ENCODE measurements at places on chromosomes 11 and 22.

GRCh38 chr11:72136684-72137262 lies 1.2 kb downstream of the FOLR3 start:
- no peak for DNase-seq

DNA sequence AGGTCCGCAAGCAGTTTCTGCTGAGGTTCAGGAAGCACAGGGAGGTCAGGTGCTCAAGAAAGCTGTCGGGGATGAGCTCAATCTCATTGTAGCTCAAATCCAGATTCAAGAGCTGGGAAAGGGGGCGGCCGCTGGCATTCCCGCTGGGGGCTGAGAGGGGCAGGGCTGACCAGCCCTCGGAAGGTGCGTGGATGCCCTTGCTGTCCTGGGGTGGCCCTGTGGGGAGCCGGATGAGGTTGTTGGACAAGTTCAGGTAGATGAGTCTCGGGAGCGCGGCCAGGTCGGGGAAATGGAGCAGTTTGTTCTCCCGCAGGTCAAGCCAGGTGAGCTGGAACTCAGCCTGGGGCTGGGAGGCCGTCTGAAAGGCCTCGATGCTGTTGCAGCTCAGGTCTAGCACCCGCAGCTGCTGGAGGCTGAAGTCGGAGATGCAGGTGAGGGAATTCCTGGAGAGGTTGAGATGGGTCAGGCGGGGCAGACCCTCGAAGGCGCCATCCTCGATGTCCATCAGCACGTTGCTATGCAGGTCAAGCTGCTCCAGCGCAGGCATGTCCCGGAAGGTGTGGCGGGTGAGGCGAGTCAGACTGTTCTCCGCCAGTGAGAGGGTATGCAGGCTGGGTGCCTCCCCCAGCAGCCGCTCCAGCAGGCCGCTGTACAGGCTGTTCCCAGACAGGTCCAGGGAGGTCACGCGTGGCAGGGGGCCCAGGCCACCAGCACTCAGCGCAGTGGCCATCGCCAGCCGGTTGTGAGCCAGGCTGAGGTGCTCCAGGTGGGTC lies 9.8 kb downstream of the LRRC32 start:
- no peak for DNase-seq

- DNase-seq: no peak
These were observed 5.2 kb downstream of the UPB1 start for GRCh38 chr22:24500277-24500820.

- no peak for DNase-seq
These were observed 71.6 kb upstream of the AKIP1 start for GRCh38 chr11:8839306-8839956.

- no peak for DNase-seq
These were observed 608 bp downstream of the NIPSNAP1 start for GRCh38 chr22:29580200-29580810.

DNA sequence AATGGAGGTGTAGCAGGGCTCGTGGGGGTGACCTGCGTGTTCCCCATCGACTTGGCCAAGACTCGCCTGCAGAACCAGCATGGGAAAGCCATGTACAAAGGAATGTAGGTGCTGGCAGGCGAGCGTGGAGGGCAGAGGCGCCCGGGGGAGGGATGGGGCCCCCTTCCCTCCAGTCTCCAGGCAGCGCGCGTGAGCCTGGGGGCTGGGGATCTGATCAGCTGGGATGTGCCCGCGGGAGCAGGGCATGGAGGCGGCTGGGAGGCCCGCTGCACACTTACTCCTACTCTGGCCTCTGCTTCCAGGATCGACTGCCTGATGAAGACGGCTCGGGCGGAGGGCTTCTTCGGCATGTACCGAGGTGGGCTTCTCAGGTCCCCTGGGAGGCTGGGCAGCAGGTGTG lies 17.8 kb downstream of the SLC25A18 start:
- no peak for DNase-seq

Data from suppressor macrophage (primary cell).